Ammon's horn (tissue), 1 donor: ENCODE measurements at places on chromosomes 7 and 10.
A peak's percentile ranks its signal among the peaks of the same experiment; 100 is the strongest.

DNA sequence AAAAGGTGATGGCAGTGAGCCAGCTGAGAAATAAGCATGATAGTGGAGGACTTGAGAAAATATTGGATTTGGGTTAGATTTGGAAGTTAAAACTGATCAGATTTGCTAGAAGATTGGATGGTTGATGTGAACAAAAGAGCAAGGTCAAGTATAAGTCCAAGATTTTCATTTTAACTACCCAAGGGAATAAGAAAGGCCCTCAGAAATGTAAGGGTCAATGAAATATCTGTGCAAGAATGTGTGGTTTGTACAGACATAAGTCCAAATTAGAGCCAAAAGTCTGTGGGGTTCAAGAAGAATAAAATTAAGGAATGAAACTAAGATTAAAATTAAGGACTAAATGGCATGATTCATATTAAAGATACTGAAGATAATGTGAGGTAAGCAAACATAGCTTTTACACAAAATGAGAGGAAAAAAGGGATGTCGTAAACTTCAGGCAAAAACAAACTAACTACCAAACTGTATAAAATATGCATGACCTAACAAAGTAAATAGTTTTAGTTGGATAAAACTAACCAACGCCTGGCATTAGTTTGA, 78.4 kb upstream of the CACNA2D1 start:
- no peak for DNase-seq

- DNase-seq: no peak
Measured at GRCh38 chr7:151869968-151870918, 6.7 kb downstream of the PRKAG2 start.

DNA sequence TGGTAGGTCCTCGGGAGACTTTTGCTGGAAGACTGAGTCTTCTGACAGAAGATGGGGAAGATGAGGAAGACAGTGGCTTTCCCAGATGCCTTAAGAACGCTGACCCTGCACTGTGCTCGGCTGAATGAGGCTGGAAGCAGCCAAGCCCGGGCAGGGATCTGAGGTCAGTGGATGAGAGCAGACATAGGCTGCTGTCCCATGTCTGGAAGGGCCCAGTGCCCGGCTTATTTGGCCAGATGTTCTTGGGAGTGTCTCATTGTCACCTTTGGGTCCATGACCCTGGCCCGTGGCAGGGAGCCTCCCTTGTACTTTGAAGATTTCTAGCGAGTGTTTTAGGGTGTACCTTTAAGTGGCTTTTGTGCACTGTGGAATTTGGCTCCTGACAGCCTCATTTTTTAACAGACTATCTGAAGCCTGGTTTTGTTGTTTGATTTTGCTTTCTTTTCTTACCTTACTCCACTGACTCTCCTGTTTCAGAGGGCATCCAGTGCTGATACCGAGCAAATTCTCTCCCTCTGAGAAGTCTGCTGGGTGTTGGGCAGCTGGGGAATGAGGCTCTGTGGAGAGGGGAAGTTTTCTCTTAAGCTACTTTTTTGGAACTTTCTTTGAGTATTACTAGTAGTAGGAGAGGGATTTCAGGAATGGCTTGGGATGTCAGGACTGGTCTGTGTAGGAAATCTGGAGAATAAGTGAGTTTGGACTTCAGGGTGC, 61.4 kb downstream of the CREB5 start:
- DNase-seq: peak; percentile 20

GRCh38 chr7:148854983-148855382, 29.1 kb downstream of the EZH2 start:
- DNase-seq: no peak

DNA sequence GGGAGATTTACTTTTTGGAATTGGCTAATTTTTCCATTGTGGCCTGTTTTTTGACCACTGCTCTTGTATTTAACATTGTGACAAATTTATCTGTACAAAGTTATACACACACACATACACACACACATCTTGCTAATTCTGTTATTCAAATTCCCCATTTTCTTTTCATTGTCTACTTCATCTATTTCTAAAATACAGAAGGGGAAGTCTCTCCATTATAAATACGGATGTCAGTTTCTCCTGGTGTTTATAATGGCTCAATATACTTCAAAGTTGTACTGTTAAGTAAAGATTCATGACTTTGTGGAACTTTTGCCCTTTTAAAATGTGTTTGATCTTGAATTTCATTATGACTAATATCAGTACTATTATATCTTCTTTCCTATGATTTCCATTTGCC, 81.0 kb downstream of the CNOT4 start:
- DNase-seq: no peak

- DNase-seq: no peak
Measured at GRCh38 chr7:120320218-120320961, 47.4 kb downstream of the KCND2 start.

- DNase-seq: no peak
Measured at GRCh38 chr7:938546-939185, 15.8 kb downstream of the ADAP1 start.

GRCh38 chr7:131124867-131125266, 202.8 kb upstream of the MKLN1 start:
- DNase-seq: no peak

- peak; percentile 85 for DNase-seq
Measured at GRCh38 chr10:76984559-76985443, 652.8 kb downstream of the KCNMA1 start.
